ENCODE measurements at places on chromosomes 2 and 18. TPM values are rescaled to one million over a fixed set of nuclear protein-coding genes. Genes with fewer than 3 reads are reported as not detected.

Gene ERBB4
- 0.07 TPM for total RNA-seq

Gene IL1RN
- total RNA-seq, result not detected

Gene RGPD4
- total RNA-seq, result not detected

Gene LOXHD1
- total RNA-seq, result not detected

Gene CPLX4
- total RNA-seq, result not detected

Gene MDH1B
- total RNA-seq, result 0.35 TPM

Gene FSHR
- not detected for total RNA-seq

Gene FHL2
- total RNA-seq, result 115 TPM

Gene SPC25
- total RNA-seq, result 4.4 TPM

Gene SALL3
- 1.1 TPM for total RNA-seq

Gene IL1R1
- total RNA-seq, result 17.3 TPM

Gene TMEM169
- total RNA-seq, result 0.14 TPM

Gene GNLY
- total RNA-seq, result not detected

Gene METTL21A
- 23.8 TPM for total RNA-seq

Gene PREPL
- total RNA-seq, result 37.9 TPM

Gene HOXD9
- total RNA-seq, result not detected

Gene ARHGAP15
- not detected for total RNA-seq

Gene ALK
- not detected for total RNA-seq

Gene CDKL4
- 0.59 TPM for total RNA-seq

Gene ACVR2A
- 6.3 TPM for total RNA-seq

Gene KCMF1
- 70.3 TPM for total RNA-seq

Gene STARD6
- 0.33 TPM for total RNA-seq

Gene REEP1
- total RNA-seq, result 0.26 TPM

Gene CEBPZ
- total RNA-seq, result 49.6 TPM

Gene DNAJC27
- 2.4 TPM for total RNA-seq

Gene RPS27A
- total RNA-seq, result 731 TPM

Gene TRIM43
- not detected for total RNA-seq

Gene TMEM247
- not detected for total RNA-seq

Gene ZNF521
- 55.6 TPM for total RNA-seq

Gene NRP2
- 82.0 TPM for total RNA-seq

Gene SFTPB
- not detected for total RNA-seq

Gene GLI2
- not detected for total RNA-seq

Gene RASGRP3
- total RNA-seq, result 15.7 TPM

Gene COBLL1
- 4.4 TPM for total RNA-seq

Gene TSPYL6
- not detected for total RNA-seq

Gene NLRC4
- total RNA-seq, result not detected

Gene MARS2
- total RNA-seq, result 8.5 TPM

Gene CXCR2
- not detected for total RNA-seq

Data from pulmonary artery endothelial cell (primary cell).